CD4-positive, CD25-positive, alpha-beta regulatory T cell (primary cell): ENCODE measurements at places on chromosomes 5 and 9. TPM values are rescaled to one million over a fixed set of nuclear protein-coding genes. Genes with fewer than 3 reads are reported as not detected.
A peak's percentile ranks its signal among the peaks of the same experiment; 100 is the strongest.

- no peaks in the 10 kb centered on the region for H3K36me3 ChIP-seq
- DNase-seq = no peak
- H3K27ac ChIP-seq = peak overlapping the region; percentile 96
- H3K4me1 ChIP-seq = peaks cover 85% of the 10 kb centered on the region
- H3K27me3 ChIP-seq = no peaks in the 10 kb centered on the region
- no peak overlapping the region for H3K4me3 ChIP-seq
Measured at GRCh38 chr9:133122935-133123611, 2.0 kb upstream of the RALGDS start.

Gene SPEF2
- 1.5 TPM for polyA plus RNA-seq

Gene SNCAIP
- polyA plus RNA-seq = not detected

GRCh38 chr5:148910216-148910615 is 83.8 kb downstream of the ADRB2 start:
- no peak for DNase-seq
- no peak overlapping the region for H3K27ac ChIP-seq

GRCh38 chr9:91677331-91677730 is 253.7 kb upstream of the NFIL3 start:
- H3K4me3 ChIP-seq = no peak overlapping the region
- H3K27ac ChIP-seq = no peak overlapping the region
- H3K36me3 ChIP-seq = no peaks in the 10 kb centered on the region
- peaks cover 6% of the 10 kb centered on the region for H3K4me1 ChIP-seq
- no peaks in the 10 kb centered on the region for H3K27me3 ChIP-seq

- H3K36me3 ChIP-seq = no peaks in the 10 kb centered on the region
- no peaks in the 10 kb centered on the region for H3K27me3 ChIP-seq
- no peak overlapping the region for H3K4me3 ChIP-seq
- DNase-seq = no peak
- H3K4me1 ChIP-seq = no peaks in the 10 kb centered on the region
Measured at GRCh38 chr5:149405550-149406202, 26.6 kb upstream of the IL17B start.

Gene IGFBPL1
- not detected for polyA plus RNA-seq

DNA sequence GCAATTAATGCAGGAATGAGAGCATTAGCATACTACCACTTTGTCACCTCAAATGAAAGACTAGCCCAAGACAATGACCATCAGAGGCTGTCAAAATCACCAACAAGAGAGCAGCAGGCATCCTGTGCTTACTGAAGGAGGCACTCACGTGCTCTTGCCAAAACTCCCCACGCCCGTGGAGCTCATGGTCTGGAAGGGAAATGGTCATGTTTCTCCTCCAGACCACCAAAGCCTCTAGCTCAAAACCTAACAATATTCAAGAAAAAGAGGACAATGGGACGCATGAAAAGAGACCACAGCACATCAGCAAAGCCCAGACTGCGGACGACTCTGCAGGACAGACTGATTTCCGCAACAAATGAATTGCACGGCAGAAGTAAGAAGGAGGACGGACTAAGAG is 12.8 kb downstream of the AKNA start:
- peak overlapping the region; percentile 98 for H3K27ac ChIP-seq
- no peak for DNase-seq
- H3K4me3 ChIP-seq = peak overlapping the region; percentile 47
- H3K27me3 ChIP-seq = no peaks in the 10 kb centered on the region

DNA sequence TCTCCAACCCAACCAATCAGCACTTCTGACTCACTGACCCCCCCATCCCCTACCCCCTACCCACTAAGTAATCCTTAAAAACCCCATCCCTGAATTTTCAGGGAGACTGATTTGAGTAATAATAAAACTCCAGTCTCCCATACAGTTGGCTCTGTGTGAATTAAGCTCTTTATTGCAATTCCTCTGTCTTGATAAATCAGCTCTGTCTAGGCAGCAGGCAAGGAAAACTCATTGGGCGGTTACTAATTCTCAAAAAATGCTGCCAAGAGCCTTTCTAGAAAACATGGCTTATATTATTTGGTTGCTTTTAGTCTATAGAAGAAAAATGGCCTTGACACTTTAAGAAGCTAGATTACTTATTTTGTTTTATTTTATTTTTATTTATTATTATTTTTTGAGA is 131.7 kb downstream of the SUSD1 start:
- no peak overlapping the region for H3K4me3 ChIP-seq
- no peak overlapping the region for H3K27ac ChIP-seq
- H3K4me1 ChIP-seq = peaks cover 7% of the 10 kb centered on the region
- DNase-seq = no peak
- H3K36me3 ChIP-seq = no peaks in the 10 kb centered on the region
- H3K27me3 ChIP-seq = no peaks in the 10 kb centered on the region

Gene AIF1L
- not detected for polyA plus RNA-seq

DNA sequence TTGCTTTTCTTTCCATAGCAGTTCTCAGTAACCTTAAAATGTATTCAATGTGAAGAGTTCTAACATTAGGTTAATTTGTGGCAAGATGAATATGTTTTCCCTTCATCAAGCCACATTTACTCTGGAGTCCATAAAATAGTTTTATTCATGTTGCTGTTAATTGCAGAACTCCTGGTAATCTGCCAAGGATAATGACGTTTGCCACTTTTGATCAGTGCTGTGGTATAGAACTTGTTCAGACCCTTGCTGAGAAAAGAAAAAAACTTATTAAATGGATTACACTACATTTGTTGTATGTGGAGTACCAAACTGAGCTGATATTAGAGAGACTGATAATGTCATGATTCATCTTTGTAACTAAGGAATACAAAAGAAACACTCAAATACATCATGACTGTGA is 212.4 kb upstream of the DMAC1 start:
- no peak overlapping the region for H3K27ac ChIP-seq
- no peaks in the 10 kb centered on the region for H3K4me1 ChIP-seq
- no peak for DNase-seq
- no peak overlapping the region for H3K4me3 ChIP-seq
- no peaks in the 10 kb centered on the region for H3K27me3 ChIP-seq

Gene DNM1
- not detected for polyA plus RNA-seq

Gene FAM219A
- 0.70 TPM for polyA plus RNA-seq

Gene RNF183
- polyA plus RNA-seq = not detected
